ENCODE measurements at places on chromosomes 2 and 18. TPM values are rescaled to one million over a fixed set of nuclear protein-coding genes. Genes with fewer than 3 reads are reported as not detected.
A peak's percentile ranks its signal among the peaks of the same experiment; 100 is the strongest.

DNA sequence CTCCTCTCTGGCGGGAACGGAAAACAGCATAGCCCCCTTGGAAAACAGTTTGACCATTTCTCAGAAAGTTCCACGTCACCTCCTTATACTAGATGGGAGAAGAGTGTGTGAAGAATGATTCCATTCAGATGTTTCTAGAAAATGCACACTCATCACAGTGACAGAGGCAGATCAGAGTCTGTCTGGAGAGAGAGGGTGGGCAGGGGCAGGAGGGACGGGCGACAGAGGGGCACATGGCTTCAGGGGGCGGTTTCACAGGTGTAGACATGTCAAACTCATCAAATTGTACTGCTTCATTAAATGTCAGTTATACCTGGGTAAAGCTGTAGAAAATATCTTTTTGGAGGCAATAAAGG lies 88.8 kb upstream of the TAF1B start:
- no peak for DNase-seq

DNA sequence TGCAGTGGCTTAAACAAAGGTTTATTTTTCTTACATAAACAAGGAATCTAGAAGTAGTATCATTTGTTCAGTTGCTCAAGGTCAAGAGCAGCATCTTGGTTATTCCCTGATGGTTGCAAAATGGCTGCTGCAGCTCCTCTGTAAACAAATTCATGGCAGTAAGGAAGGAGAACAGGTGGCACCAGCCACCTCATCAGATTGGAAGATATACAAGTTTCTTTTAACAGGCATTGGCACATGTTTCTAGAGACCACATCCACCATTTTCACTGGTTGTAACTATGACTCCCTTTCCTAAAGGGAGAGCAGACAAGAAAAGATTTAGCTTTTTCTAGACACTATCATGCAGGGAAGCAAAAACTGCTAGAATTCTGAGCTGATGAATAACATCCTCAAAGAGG lies 46.3 kb downstream of the PKDCC start:
- no peak for DNase-seq

GRCh38 chr2:238872026-238872425 lies 24.1 kb downstream of the TWIST2 start:
- no peak for DNase-seq

GRCh38 chr2:234528410-234529148 lies 31.7 kb upstream of the ARL4C start:
- no peak for DNase-seq

DNA sequence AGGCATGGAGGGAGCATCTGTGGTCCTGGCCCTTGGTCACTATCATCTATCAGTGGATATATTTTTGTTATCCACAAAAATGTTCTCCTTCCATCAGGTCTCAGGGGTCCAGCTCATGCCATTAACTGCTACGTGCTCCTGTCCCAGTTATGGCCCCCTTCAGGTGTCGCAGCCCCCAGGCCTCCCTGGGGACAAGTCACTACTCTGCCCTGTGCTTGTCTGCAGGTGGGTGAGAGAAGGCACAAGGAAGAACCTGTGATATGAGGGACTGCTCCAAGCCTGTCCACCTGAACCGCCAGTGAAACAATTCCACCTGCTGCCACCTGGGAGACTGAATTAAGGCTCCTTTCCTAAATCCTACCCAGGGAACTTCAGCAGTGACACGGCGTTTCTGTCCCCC lies 229.6 kb upstream of the ID2 start:
- no peak for DNase-seq

DNA sequence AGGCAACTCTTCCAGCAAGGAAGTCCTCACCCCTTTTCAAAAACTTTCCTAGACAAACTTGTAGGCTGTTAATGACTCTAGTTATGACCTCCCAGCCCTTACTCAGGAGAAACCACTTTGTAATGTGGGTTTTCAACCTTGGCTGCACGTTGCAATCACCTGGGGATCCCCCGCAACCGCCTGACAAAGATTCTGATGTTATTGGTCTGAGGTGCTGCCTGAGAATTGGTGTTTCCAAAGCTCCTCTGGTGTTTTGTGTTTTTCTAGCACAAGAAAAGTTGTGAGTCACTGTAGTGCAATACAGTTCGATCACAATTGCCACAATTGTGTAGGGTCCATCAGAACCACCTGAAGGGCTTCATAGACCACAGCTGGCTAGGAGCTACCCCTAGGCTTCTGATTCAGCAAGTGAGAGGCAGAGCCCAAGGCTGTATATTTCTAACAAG lies 121.6 kb downstream of the SP100 start:
- DNase-seq = no peak

GRCh38 chr2:39494784-39495251 lies 57.7 kb upstream of the MAP4K3 start:
- peak; percentile 96 for DNase-seq

- DNase-seq = no peak
These were observed 214.4 kb upstream of the ARL4C start for GRCh38 chr2:234711308-234711707.

GRCh38 chr2:3641841-3642421 lies 16.1 kb upstream of the ALLC start:
- DNase-seq = no peak

- DNase-seq = no peak
These were observed 58.2 kb downstream of the CAB39 start for GRCh38 chr2:230770804-230771203.

- no peak for DNase-seq
These were observed 8.6 kb upstream of the YES1 start for GRCh38 chr18:820591-821165.

GRCh38 chr18:80169607-80170006 lies 60.5 kb downstream of the ADNP2 start:
- no peak for DNase-seq

GRCh38 chr2:200077210-200077650 lies 121.8 kb downstream of the MAIP1 start:
- peak; percentile 84 for DNase-seq

- DNase-seq = no peak
These were observed 34.9 kb downstream of the CFAP210 start for GRCh38 chr2:169659320-169659719.

- peak; percentile 14 for DNase-seq
These were observed 566 bp downstream of the GATA6 start for GRCh38 chr18:22169889-22170420.

DNA sequence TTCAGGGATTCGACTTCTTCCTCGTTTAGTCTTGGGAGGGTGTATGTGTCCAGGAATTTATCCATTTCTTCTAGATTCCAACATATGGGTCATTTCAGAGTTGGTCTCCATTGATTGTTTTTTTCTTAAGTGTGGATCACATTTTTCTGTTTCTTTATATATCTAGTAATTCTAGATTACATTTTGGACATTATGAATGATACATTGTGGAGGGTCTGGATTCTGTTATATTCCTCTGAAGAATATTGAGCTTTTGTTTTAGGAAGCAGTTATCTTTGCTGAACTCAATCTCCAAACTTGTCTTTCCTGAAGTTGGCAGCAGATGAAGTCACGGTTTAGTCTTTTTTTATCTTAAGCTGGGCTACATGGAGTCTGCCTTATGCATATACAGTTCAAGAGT lies 9.3 kb downstream of the FAM228B start:
- no peak for DNase-seq

GRCh38 chr2:152594792-152595191 lies 122.5 kb downstream of the PRPF40A start:
- DNase-seq = no peak

- DNase-seq = no peak
These were observed 147.8 kb upstream of the MAP2 start for GRCh38 chr2:209276000-209276399.

DNA sequence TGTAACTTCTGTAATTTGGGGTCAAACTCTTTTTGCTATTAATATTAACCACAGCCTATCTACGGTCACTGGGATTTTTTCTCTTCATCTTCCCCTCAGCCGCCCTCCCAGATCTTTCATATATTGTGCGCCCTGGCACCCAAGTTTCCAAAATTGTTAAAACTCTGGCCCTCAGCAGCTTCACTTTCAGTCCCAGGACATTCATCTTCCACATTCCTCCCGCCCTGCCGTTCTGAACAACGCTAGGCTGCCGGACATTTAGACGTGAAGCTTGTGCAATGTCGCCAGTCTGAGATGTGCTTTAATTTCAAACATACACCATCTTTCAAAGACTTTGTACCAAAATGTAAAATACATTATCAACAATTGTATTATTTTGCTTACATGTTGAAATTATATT lies 1.8 kb upstream of the TMEM18 start:
- DNase-seq = no peak

GRCh38 chr2:29223851-29224692 lies 108.9 kb downstream of the CLIP4 start:
- DNase-seq = peak; percentile 41

DYSF gene
- total RNA-seq = 10.2 TPM

ABCB11 gene
- total RNA-seq = not detected

ELAC1 gene
- total RNA-seq = 10.6 TPM

ANKRD30BL gene
- not detected for total RNA-seq

PPP4R1 gene
- total RNA-seq = 152 TPM

CABYR gene
- 9.2 TPM for total RNA-seq

CTNNA2 gene
- not detected for total RNA-seq

ASXL2 gene
- 20.1 TPM for total RNA-seq

ABCG8 gene
- not detected for total RNA-seq
